ENCODE measurements at places on chromosomes 11 and 22.

GRCh38 chr11:79367844-79368243 lies 73.0 kb downstream of the TENM4 start:
- no peak for DNase-seq

- no peak for DNase-seq
Observed at GRCh38 chr11:10824888-10825287, 16.2 kb upstream of the EIF4G2 start.

- no peak for DNase-seq
Observed at GRCh38 chr11:80816966-80817365, 1376.1 kb upstream of the TENM4 start.

GRCh38 chr11:68828155-68828931 lies 13.4 kb downstream of the CPT1A start:
- no peak for DNase-seq

GRCh38 chr11:3747704-3748103 lies 49.6 kb downstream of the NUP98 start:
- DNase-seq, result no peak

- DNase-seq, result no peak
Observed at GRCh38 chr11:86991341-86991740, 36.1 kb upstream of the FZD4 start.

- DNase-seq, result no peak
Observed at GRCh38 chr11:122186439-122187080, 70.5 kb upstream of the BLID start.

DNA sequence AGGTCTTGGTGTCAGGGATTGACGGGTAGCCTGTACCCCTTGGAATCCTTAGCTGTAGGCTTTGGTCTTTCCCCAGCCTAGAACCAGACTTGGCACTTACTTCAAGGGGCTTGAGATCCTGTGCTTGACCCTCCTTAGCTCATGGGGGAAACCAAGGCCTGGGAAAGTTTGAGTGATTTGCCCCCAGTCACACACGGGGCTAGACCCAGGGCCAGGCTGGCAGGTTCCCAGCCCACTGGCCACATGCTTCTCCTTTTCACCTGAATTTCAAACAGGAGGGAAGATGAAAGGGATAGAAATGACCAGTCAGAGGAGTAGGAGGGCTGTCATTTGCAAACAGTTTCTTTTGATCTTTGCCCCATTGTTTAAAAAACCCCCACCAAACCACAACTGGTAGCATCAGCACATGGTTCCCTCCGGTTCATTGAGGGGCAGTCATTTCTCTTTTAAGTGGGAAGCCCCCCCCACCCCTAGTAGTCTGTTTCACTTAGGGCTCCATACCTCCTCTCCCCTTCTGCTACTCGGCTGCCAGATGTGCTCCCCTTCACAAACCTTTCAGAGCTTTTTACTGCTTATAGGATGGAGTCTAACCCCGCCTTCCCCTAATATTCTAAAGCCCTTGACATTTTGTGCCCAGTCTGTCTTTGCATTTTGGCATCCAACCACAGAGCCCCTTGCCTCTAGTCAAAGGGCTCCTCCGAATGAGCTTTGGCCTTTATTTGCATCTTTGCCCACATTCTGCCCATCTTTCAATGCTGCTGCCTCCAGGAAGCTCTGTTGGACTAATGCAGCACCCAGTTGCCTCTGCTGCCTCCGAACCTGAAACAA lies 37.6 kb downstream of the ZNRF3 start:
- DNase-seq, result peak; percentile 93

GRCh38 chr22:45216133-45217003 lies 24.3 kb downstream of the KIAA0930 start:
- DNase-seq, result peak; percentile 33

- no peak for DNase-seq
Observed at GRCh38 chr11:2739531-2740274, 39.9 kb upstream of the KCNQ1OT1 start.

DNA sequence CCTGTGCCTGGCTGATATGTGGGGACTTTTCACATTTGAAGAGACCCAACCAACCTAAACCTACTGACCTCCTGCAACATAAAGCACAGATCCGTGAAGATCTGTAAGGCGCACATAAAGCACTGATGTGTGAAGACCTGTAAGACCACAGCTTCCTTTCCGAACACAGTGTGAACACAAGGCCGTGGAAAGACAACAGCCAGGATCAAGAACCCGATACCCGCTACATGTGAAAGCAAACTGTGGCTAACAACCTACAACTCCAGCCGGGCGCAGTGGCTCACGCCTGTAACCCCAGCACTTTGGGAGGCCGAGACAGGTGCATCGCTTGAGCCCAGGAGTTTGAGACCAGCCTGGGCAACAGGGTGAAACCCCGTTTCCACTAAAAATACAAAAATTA lies 17.6 kb upstream of the PPFIA1 start:
- DNase-seq, result no peak

GRCh38 chr11:62805961-62806441 lies 761 bp upstream of the NXF1 start:
- peak; percentile 51 for DNase-seq

GRCh38 chr11:80782135-80782885 lies 1341.5 kb upstream of the TENM4 start:
- DNase-seq, result peak; percentile 18

DNA sequence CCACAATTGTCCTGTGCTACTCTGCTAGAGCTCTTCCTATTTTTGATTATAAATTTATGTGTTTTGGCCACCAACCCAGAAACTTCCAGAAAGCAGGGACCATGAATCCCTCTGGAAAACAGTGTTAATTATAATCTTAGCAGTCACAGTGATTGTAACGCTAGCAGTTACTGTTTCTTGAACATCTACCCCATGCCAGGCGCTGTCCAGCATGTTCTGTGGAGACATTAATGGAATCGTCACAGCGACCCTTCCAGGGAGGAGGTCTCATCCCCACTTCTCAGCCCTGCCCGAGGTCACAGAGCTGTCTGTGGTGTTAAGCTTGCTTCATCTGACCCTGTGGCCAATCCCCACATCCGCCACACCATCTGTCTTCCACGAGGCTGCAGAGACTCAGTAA lies 13.9 kb upstream of the PNPLA5 start:
- peak; percentile 17 for DNase-seq

GRCh38 chr22:28819253-28820096 lies 19.1 kb upstream of the XBP1 start:
- DNase-seq, result no peak

DNA sequence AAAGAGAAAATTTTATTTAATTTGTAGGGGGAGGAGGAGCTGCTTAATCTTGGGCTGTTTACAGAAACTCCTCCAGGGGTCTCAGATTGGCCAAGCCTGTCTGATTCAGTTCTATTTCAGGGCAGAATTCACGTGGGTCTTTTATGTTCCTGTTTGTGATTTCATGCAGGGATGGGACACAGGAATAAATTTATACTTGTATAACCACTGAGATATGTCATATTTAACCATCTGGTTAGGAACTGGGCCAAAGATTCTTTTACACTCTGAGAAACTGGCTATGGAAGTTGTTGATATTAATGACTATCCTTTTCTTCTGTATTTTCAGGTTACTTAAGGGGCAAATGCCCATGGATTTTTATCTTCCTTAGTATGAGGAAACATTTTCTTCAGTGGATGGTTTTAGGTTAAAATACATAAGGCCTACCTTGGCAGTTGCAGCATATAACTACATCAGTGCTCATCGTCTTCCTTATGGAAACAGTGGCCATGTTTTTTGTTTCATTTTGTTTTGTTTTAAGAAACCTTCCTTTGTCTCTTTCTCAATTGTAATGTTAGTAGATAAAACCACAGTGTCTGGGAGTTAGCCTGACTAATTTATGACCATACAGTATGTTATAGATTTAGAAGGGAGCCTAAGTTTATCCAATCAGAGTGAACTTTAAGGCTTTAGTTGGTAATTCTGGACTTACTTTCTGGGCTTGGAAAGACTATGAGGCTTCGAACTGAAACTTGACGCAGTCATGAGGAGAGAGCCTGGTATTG lies 132.4 kb upstream of the ANO3 start:
- DNase-seq, result no peak

DNA sequence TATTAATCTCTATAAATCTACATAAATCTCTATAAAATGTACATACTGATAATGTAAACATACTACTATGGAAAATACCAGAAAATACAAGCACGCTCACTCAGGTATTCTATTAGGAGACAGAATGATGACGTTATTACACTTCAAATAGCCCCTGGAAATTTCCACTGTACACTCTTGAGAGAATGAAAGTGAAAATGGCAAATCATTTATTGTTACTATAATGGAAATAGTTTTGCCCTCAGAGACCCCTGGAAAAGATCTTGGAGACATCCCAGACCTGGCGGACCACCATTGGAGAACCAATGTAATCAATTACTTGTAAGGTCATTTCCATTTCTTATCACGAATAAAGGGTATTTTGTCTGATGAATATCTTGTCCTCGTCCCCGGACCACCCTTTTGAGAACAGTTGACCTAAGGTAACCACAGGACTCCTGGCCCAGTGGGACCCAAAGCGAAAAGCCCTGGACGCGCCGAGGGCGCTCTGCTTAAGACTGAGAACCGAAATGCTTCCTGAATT lies 509 bp upstream of the PRRG4 start:
- DNase-seq, result no peak

DNA sequence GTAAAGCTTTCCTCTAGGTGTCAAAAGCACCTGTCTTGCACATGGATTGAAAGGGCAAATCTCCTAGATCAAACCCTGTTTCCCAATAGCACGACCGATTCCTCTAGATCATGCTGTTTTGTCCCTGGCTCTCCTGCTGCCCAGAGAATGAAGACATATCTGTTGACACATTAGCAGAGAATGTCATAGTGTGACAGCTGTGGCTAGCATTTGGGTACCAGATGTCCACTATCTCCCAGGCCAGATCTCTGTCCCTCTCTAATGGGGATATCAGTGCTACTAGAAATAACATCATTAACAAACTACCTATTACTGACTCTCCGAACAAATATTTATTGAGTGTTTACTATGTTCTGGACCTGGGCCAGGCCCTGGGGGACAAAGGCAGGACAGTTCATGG lies 72.4 kb upstream of the ISX start:
- no peak for DNase-seq

DNA sequence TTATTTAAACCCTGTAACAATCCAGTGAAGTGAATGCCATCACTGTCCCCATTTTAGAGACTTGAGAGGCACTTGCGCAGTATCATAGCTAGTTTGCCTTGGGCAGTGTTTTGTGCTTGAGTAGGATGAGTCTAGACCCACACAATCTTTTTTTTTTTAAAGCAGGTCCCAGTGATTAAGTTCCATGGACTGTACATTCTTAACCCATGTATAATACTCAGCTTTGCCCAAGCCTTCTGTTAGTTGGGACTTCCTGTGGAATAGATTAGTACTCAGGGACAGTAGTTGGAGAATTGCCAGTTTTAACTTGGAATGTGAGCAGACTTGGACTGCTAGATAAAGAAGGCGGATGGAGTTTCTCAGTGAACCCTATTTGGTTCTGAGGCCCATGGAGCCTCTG lies 108.6 kb upstream of the RASSF10 start:
- DNase-seq, result no peak

DNA sequence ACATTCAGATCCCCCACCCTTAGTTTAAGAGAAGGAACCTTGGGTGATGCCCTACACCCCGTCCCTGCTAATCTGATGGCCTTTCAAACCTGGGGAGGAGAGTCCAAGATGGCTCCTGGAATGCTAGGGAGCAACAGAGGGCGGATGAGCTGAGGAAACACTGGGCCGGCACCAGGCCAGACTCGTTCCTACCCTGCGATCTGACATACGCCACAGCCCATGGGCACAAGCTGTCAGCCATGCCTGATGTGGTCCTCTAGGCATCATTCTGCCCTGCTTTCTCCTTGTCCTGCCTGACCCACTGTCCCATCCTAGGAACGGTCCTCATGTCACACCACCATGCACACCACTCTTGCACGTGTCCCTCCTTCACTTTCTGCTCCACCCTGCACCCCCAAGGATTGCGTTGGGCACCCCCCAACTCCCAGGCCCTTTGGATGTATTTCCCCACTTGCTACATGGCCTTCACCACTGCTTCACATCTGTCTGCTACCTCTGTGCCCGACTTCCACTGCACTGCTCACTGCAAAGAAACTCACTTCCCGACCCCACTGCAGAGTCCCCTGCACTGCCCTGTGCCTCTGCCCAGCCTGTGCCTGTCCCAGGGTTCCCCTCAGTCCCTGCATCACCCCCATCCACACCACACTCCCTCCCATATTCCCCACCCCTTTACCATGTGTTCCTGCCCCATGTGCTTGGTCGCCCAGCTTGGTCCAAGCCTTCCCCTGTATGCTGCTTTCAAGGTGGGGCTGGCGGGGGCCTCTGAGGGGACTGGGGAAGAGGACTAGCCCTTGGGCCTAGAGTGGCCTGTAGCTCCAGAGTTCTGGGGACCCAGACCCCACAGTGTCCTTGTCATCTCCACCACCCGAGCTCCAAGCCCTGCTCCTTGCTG lies 29.2 kb downstream of the USP35 start:
- DNase-seq, result no peak

DNA sequence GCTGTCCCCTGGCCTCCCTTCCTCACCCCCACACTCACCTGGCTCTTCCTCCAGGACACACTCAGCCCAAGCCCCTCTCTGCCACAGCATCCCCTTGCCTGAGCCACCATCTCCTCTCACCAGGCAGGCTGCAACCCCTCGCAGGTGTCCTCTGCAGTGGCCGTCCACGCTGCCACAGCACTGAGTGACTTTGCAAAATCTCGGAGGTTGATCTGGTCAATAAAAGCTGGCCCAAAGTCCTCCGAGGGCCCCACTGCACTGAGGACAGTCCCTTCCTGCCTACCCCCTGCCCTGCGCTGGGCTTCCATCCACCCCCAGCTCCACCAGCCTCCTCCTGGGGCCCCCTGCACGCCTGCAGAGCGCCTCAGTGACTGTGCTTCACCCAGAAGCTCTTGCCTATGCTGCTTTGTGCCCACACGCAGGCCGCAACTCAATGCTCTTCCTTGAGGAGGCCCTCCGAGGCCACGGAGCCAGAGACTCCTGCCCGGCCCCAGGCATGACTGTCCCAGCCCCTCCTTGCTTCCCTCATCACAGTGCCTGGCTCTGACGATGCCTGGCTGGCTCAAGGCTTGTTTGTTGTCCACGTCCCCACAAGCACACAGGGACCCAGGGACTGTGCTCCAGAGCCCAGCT lies 30.8 kb upstream of the SLC22A12 start:
- DNase-seq, result no peak

DNA sequence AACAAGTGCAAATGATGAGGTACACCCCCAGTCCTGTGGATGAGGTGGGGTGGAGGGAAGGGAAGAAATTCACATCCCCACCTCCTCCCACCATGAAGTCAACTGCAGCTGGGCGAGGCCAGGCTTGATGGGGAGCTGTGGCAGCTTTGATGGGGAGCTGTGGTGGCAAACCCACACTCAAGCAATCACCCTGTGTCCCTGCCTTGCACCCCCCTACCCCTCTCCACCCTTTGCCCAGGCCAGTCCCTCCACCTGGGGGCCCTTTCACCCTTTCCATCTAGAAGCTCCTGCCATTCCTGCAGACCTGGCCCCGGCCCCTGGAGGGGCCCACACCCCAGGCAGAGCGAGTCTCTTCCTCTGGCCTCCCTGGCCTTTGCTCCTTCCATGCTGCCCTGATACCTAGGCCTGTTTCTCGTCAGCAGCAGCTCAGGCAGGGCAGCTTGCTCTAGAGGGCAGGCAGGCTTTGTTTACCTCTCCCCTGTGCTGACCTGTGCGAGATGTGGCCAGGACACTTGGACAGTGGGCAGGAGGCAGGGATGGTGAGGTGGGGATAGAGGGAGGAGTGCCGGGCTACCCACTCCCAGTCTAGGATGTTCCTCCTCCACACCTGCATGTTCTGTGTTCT lies 4.5 kb upstream of the FGF3 start:
- DNase-seq, result no peak

- peak; percentile 8 for DNase-seq
Observed at GRCh38 chr11:1825039-1825740, 9.6 kb upstream of the SYT8 start.

Data from NCI-H524 (cell line).